Karpas-422 (cell line): ENCODE measurements at places on chromosomes 2 and 18.

DNA sequence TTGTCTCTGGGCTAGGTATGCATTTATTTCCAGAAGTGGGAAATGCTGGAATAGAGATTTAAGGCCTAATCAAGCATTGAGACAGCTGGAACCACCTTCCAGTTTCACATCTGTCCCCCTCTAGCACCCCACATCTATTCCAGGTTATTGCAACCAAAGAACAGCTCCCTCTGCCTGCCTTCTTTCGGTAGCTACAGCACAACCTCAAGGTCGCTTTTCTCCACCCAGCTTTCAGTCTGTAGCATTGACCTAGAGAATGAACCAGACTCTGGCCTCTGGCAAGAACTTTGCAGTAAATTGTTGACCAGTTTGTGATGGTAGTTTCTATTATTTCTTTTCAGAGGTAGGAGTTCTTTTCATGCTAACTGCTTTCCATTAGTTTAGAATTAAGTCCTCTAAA, 484.2 kb downstream of the DLGAP1 start:
- H3K27ac ChIP-seq: no peak overlapping the region
- no peak overlapping the region for H3K4me3 ChIP-seq
- DNase-seq: peak; percentile 52
- H3K36me3 ChIP-seq: no peaks in the 10 kb centered on the region
- peaks cover 21% of the 10 kb centered on the region for H3K4me1 ChIP-seq

GRCh38 chr2:144644549-144644948, 124.6 kb upstream of the ZEB2 start:
- H3K36me3 ChIP-seq: no peaks in the 10 kb centered on the region
- no peak overlapping the region for H3K4me3 ChIP-seq
- DNase-seq: no peak

DNA sequence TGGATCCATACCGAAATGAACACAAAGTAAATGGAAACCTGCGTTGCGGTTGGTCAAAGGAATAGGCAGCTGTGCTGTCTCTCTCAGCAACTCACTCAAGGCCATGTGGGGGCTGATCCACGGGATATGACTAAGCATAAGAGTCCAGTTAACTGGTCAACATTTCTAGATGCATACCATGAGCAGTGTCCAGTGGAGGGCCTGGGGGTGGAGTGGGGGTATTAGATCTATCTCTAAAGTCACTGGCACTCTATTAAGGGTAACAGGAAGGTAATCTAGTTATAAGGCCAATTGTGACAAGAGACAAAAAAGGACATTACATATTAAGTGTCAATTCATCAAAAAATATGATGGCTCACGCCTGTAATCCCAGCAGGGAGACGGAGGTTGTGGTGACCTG, 136.8 kb downstream of the TTC32 start:
- no peaks in the 10 kb centered on the region for H3K27me3 ChIP-seq
- no peak overlapping the region for H3K27ac ChIP-seq
- H3K4me1 ChIP-seq: no peaks in the 10 kb centered on the region
- H3K4me3 ChIP-seq: no peak overlapping the region

GRCh38 chr2:182066400-182067087, 80.9 kb downstream of the PPP1R1C start:
- no peaks in the 10 kb centered on the region for H3K36me3 ChIP-seq
- H3K27me3 ChIP-seq: no peaks in the 10 kb centered on the region
- H3K27ac ChIP-seq: no peak overlapping the region

GRCh38 chr2:109272461-109272860, 143.5 kb downstream of the SH3RF3 start:
- no peak for DNase-seq
- H3K27ac ChIP-seq: no peak overlapping the region
- H3K4me3 ChIP-seq: no peak overlapping the region
- no peaks in the 10 kb centered on the region for H3K36me3 ChIP-seq

GRCh38 chr2:133635131-133635530, 66.9 kb upstream of the NCKAP5 start:
- H3K4me1 ChIP-seq: no peaks in the 10 kb centered on the region
- H3K4me3 ChIP-seq: no peak overlapping the region
- no peaks in the 10 kb centered on the region for H3K36me3 ChIP-seq
- DNase-seq: no peak

- no peak overlapping the region for H3K27ac ChIP-seq
- H3K4me1 ChIP-seq: no peaks in the 10 kb centered on the region
- no peak overlapping the region for H3K4me3 ChIP-seq
- DNase-seq: no peak
Measured at GRCh38 chr2:195021711-195022507, 635.1 kb upstream of the SLC39A10 start.

DNA sequence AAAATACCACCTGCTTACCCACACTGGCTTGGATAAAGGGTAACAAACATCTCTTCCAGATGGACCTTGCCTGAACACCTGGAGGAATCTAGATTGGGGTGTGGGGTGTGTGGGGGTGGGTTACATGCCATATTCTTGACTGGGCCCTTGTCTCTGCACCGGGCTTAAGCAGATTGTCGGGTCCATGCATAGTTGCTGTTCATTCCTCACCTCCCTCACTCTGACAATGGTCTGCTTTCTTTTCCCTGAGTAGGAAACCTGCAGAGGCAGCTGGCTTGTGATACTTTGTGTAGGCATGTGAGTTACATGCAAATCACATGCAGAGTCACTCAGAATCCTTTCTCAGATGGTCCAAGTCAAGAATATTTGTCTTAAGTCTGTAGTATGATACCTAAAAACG, 112.8 kb upstream of the GLS start:
- no peaks in the 10 kb centered on the region for H3K4me1 ChIP-seq
- no peaks in the 10 kb centered on the region for H3K27me3 ChIP-seq
- H3K4me3 ChIP-seq: no peak overlapping the region
- no peak for DNase-seq
- H3K27ac ChIP-seq: no peak overlapping the region
- no peaks in the 10 kb centered on the region for H3K36me3 ChIP-seq

- H3K36me3 ChIP-seq: peaks cover 12% of the 10 kb centered on the region; the same call in 1 of the 2 replicates
- H3K4me1 ChIP-seq: peaks cover 67% of the 10 kb centered on the region
- no peak overlapping the region for H3K4me3 ChIP-seq
Measured at GRCh38 chr18:76486038-76486437, 9.0 kb downstream of the ZNF516 start.

DNA sequence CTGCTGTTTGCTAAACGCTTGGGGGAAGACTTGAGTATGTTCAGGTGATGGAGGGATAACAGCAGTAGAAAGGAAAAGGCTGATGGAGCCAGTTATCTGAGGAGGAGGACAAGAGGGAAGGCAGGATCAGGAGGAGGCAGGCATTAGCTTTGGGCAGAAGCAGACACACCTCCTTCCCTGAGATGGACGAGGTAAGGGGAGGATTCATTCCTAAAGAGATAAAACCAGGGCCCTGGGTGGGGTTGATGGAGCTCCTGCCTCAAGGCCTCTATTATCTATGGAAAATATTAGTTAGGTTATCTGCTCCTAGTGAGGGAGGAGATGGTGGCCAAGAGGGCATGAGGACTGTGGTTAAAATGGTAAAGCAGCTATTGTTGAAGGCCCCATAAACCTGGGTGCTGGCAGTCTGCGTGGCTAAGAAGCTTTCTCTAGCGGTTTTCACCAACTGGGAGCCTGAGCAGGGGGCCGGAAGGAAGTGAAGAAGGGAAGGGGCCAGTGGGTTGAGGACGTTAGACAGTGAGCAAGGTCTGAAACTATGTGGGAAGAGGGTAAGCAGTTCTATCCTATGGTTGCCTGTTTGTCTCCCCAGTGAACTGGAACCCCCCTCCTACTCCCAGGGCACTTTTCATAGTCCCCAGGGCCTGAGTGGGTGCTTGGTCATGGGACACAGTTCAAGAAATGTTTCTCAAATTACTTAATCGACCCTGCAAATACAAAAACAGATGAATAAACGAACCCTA, 56.6 kb upstream of the HK2 start:
- no peaks in the 10 kb centered on the region for H3K4me1 ChIP-seq
- no peaks in the 10 kb centered on the region for H3K27me3 ChIP-seq
- H3K4me3 ChIP-seq: no peak overlapping the region
- no peaks in the 10 kb centered on the region for H3K36me3 ChIP-seq
- DNase-seq: no peak

DNA sequence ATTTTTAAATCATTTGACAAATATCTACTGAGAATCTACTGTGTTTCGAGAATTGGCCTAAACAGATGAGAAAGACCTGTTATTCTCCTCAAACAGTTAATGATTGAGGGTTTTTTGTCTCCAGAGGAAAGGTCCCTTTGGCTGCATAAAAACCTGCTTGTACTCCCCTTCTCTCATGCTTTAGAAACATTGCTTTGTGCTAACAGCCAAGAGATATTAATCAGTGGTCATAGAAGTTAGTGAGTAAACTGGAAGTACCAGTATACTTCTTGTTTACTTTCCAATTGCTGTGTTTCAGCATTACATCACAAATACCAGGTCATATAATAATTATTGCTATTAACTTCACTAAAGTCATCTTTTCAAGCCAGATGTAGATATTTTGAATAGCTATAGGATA, 34.1 kb downstream of the ITGB6 start:
- H3K4me1 ChIP-seq: no peaks in the 10 kb centered on the region
- no peaks in the 10 kb centered on the region for H3K36me3 ChIP-seq
- no peak for DNase-seq
- H3K27me3 ChIP-seq: no peaks in the 10 kb centered on the region

DNA sequence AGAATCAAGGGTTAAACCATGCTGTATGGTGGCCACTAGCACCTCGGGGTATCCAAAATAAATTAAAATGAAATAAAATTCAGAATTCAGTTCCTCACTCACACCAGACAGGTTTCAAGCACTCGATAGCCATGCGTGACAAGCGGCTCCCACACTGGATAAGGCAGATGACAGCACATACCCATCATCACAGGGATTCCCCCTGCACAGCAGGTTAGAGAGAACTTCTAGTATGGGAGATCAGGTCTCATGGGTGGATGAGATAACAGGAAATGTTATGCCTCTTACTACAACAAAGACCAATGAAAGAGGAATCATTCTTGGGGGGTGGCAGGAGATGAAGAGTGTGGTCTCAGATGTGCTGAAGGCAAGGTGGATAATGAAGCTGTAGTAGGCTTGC, 121.9 kb upstream of the ACAA2 start:
- no peak overlapping the region for H3K27ac ChIP-seq
- no peaks in the 10 kb centered on the region for H3K27me3 ChIP-seq

DNA sequence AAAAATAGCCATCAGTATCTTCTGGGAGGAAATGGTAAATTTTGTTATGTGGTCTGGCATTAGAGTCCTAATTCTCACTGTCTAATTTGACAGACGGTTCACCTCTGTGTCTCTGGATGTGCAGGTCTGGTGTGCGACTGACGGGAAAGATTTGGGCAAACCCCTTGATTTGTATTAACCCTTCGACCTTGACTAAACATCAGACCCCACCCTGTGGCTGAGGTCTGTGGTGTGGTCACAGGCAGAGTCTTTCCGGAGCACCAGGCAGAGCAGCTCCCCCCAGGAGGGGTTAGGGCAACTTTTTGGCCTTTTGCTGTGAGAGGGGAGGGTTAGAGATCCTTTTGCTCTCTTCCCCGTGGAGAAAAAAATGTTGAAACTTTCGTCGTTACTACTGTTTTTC, 6.4 kb downstream of the TWIST2 start:
- no peak for DNase-seq
- no peaks in the 10 kb centered on the region for H3K27me3 ChIP-seq
- H3K4me1 ChIP-seq: peaks cover 7% of the 10 kb centered on the region
- no peak overlapping the region for H3K27ac ChIP-seq

GRCh38 chr2:85666016-85666415, 2.0 kb downstream of the SFTPB start:
- no peaks in the 10 kb centered on the region for H3K27me3 ChIP-seq
- no peak for DNase-seq
- H3K27ac ChIP-seq: no peak overlapping the region

GRCh38 chr2:211426240-211426639, 869.8 kb downstream of the CPS1 start:
- no peak overlapping the region for H3K27ac ChIP-seq
- H3K36me3 ChIP-seq: no peaks in the 10 kb centered on the region
- no peaks in the 10 kb centered on the region for H3K27me3 ChIP-seq

DNA sequence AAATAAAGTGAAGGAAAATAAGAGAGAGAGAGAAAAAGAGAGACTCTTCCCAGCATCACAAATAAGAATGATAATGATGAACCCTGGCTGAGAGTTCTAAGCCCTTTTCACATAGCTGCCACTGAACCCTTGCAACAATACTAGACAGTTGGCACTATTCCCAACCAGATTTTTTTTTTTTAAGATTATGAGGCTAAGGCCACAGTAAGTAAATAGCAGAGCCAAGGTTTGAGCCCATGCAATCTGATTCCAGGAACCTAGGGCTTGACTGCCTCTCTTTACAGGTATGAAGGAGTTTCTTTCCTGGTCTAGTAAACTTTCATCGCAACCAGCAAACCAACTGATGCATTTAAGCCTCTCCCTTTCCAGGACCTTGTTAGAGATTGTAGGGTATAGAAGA, 424.6 kb downstream of the NCKAP5 start:
- H3K27ac ChIP-seq: no peak overlapping the region
- no peak overlapping the region for H3K4me3 ChIP-seq
- DNase-seq: no peak
- no peaks in the 10 kb centered on the region for H3K4me1 ChIP-seq

- H3K27ac ChIP-seq: no peak overlapping the region
- no peaks in the 10 kb centered on the region for H3K27me3 ChIP-seq
- no peak overlapping the region for H3K4me3 ChIP-seq
- no peak for DNase-seq
- no peaks in the 10 kb centered on the region for H3K4me1 ChIP-seq
Measured at GRCh38 chr2:138391946-138392345, 109.6 kb upstream of the SPOPL start.

- no peaks in the 10 kb centered on the region; the same call in 1 of the 2 replicates for H3K27me3 ChIP-seq
- H3K27ac ChIP-seq: no peak overlapping the region
- H3K4me3 ChIP-seq: no peak overlapping the region
- no peaks in the 10 kb centered on the region for H3K36me3 ChIP-seq
Measured at GRCh38 chr2:99520813-99521212, 31.0 kb upstream of the REV1 start.

DNA sequence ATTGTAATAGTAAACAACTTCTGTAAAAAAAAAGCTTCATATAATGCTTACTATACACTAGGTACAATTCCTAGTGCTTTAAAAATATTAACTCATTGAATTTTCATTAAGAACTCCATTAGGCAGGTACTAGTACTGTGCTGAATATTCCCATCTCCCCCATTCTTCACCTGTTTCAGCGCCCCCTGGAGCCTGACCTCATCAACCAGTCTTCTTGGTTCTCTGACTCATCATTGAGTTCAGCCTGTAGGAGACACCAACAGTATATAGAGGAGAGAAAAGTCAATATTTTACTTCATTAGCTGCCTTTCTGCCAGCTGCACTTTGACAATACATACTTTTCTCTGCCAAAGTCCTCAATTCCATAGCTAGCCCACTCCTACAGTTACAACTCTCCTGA, 1009.9 kb upstream of the KLHL29 start:
- H3K4me1 ChIP-seq: no peaks in the 10 kb centered on the region
- H3K4me3 ChIP-seq: no peak overlapping the region
- H3K27me3 ChIP-seq: no peaks in the 10 kb centered on the region
- H3K36me3 ChIP-seq: no peaks in the 10 kb centered on the region
- peak; percentile 60 for DNase-seq
- H3K27ac ChIP-seq: no peak overlapping the region

DNA sequence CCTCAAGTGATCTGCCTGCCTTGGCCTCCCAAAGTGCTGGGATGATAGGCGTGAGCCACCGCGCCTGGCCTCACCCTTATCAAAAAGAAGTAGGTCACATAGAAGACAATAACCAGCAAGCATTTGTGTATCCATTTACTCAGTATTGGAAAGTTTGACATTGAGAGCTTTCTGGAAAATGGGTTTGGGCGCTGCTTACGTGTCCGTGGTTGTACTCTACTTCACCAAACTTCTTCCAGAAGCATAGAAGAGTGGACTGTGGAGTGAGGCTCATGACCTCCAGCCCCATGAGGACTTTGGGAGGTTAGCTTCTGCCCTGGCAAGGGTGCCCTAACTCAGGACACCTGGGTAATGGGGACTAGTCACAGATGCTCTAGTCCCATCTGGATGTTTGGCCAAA, 3.7 kb upstream of the ODC1 start:
- no peak overlapping the region for H3K4me3 ChIP-seq
- no peak overlapping the region for H3K27ac ChIP-seq
- peaks cover 11% of the 10 kb centered on the region for H3K4me1 ChIP-seq
